ENCODE measurements at places on chromosomes 16 and 17.

- peak; percentile 4 for DNase-seq
Observed at GRCh38 chr17:2695961-2696760, 15.4 kb downstream of the CLUH start.

- DNase-seq = peak; percentile 64
Observed at GRCh38 chr17:80832266-80832676, 159.4 kb upstream of the CHMP6 start.

DNA sequence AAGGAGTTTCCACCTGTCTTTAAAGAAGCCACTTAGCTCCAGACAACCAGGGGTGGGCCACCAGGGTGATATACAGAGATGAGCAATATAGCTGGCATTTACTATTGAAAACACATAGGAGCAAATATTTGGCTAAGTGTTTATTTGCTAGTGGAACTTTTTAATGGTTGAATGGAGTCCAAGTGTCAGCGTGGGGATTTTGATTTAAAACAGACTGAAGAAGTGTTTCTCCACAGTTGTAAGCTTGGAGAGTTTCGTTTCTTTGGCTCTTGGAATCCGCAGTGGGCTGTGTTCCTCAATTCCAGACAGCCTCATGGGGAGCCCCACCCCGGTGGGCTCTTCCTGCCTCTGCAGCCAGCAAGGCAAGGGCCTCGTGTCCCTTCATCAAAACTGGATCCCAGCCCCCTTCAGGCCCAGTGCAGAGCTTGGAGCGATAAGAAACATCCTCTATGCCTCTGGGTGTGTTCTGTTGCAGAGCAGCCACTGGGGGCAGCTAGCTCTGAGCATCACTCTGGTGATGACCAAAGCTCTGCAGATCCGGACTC is 36.1 kb downstream of the NOG start:
- no peak for DNase-seq

- DNase-seq = no peak
Observed at GRCh38 chr16:18832006-18832405, 30.7 kb upstream of the ARL6IP1 start.

DNA sequence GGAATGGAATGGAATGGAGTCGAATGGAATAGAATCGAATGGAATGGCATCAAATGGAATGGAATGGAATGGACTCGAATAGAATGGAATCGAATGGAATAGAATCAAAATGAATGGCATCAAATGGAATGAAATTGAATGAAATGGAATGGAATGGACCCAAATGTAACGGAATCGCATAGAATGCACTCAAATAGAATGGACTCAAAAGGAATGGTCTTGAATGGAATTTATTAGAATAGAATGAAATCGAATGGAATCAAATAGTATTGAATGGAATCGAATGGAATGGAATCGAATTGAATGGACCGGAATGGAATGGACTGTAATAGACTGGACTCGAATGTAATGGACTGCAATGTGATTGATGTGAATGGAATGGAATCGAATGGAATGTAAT is 501.4 kb upstream of the WSB1 start:
- DNase-seq = no peak

DNA sequence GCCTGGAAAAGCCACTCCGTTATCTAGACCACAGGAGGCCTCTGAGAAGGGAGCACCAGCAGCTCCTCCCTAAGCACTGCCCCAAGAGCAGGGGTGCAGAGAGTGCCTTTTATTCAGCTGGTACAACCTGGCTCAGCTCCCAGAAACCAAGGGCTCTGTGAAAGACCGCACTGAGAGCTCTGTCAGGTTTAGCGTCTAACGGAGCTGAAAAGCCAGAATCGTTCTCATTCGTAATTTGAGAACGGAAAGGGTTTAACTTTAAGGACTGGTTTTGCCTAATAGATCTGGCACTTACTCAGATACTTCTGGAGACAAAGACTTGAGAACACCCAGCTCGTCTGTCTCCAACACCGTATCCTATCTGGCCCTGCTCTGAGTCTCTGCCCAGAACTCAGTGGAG is 13.5 kb downstream of the MPG start:
- no peak for DNase-seq

DNA sequence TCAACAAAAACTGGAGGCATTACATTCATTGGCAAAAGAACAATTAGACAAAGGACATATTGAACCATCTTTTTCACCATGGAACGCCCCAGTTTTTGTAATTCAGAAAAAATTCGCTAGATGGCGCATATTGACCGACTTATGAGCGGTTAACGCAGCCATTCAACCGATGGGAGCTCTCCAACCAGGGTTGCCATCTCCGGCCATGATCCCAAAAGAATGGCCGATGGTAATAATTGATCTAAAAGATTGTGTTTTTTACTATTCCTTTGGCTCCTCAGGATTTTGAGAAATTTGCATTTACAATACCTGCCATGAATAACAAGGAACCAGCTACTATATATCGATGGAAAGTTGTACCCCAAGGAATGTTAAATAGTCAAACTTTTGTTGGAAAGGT is 21.4 kb downstream of the ALOX15B start:
- no peak for DNase-seq

GRCh38 chr17:33370401-33370800 is 77.3 kb upstream of the ASIC2 start:
- DNase-seq = no peak

- no peak for DNase-seq
Observed at GRCh38 chr17:1438593-1439083, 17.4 kb downstream of the CRK start.

GRCh38 chr17:64459284-64459747 is 10.4 kb downstream of the MILR1 start:
- no peak for DNase-seq

DNA sequence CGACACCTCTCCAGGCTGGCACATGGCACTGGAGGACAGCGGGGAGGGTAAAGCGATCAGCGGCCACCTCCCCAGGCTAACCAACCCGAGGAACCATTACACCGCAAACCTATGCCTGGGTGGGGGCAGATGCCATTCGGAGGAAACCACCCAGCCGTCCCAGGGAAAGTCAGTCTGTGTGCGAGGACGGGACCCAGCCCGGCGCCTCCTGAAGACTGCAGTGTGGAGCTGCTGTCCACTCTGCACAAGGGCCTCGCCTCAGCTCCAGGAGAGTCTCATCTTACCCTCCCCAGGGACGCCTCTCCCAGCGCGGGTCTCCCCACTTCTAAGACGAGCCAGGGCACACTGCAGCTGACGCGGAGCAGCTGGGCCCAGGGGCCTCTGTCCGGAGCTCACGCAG is 8.0 kb downstream of the SLC38A10 start:
- no peak for DNase-seq

DNA sequence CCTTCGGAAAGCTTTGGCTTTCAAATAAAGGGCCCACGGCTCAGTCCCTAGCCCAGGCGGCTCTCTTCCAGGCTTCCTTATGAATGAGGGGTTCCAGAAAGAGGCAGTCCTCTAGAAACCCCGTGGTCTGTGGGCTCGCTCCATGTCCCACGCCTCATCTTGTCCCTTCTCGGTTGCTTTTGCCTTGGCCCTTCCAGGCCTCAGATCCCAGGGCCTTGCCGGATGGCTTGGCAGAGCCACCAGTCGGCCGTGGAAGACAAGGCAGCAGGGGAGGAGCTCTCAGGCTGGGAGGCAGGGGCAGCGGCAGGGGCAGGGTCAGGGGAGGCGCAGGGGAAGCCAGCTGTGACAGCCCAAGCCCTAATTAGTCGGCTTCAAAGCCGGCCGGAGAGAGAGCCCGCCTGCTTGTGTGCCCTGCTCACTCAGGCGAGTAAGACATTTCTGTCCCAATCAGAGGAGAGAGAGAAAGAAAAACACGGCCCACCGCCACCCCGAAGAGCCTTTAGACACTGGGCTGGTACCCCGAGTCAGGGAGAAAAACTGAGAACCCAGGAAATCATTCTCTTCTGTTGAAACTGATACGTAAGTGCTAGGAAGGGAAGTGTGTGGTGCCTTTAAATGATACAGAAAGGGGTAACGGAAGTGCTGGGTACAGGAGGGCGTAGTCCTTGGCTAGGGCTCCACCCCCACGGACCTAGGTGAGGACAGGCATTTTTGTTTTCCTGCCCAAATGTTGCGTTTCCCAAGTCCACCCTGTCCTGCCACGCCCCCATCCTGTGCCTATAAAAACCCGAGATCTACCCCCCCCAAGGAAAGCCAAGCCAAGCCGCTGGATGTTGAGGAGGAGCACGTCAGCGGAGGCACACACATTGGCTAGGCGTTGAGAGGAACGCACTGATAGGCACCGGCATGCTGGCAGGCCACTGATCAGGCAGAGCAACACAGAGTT is 27.8 kb upstream of the MEIOC start:
- DNase-seq = no peak

DNA sequence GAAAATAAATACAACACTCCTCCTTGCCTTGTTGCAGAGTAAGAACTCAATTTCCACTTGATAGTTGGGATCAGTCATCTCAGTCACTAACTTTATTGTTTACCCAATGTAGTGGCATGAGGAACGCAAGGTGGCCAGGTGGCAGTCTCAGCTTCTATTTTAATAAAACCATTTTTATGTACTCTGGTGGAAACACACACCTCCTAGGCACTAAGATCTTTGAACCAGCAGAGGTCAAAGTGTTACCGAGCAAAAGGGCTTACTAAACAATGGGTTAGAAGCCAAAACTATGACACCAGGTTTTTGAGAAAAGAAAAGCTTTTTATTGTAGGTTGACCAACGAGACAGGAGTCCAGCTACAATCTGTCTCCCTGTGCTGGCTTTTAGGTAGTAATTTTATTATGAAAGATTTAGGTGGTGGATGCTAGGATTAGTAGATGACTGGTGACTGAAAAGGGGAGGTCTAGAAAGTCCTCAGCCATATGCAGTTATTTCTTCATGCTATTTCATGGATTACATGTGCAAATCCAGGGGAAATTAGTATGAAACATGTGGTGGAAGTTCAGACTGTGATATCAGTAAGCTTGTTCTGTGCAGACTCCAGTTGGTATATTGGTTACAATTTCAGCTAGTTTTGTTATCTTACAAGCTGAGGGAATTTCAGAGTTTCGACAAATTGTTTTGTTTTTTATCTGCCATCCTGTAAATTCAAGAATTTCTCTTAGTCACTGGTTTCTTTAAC is 122.3 kb downstream of the PCTP start:
- DNase-seq = no peak

GRCh38 chr16:71467810-71468209 is 5.8 kb upstream of the ZNF23 start:
- DNase-seq = no peak

GRCh38 chr16:73031155-73031866 is 16.6 kb downstream of the ZFHX3 start:
- DNase-seq = no peak

DNA sequence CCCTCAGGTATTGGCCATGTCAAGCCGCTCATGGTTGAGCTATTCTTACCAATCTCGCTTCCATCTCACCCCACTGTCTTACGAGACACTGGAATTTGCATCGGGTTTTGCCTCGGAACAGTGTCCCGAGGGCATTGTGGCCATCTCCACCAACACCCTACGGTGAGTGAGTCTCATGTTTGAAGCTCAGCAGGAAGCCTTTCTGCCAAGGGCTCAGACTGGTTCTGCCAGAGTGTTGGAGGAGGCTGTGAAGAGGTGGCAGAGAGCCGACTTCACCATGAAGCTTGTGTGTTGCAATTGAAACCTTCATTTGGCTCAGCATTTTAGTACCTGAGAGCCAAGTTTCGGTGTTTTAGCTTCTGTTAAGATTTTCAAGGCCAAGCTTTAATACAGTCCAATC is 38.0 kb downstream of the SF3B3 start:
- no peak for DNase-seq

DNA sequence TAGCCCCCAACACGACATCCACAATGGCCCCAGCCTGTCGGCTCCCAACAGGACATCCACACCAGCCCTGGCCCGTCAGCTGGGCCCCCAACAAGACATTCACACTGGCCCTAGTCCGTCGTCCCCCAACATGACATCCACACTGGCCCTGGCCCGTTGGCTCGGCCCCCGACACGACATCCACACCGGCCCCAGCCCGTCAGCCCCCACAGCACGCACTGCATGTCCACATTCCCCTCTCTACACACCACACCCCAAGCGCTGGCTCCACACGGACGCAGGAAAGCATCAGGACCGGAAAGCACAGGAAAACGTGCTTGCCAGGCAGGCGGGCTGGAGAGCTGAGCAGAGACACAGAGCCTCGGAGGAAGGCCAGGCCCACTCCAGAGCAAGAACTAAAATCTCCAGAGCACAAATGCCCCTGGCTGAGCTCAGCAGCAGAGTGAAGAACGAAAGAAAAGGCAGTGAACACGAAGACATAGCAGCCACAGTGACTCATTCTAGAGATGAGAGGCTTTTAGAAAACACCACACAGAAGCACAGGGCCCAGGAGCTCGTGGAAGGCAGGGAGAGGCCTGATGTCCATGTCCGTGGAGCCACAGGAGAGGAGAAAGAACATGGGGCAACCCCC is 50.6 kb downstream of the LMF1 start:
- no peak for DNase-seq

DNA sequence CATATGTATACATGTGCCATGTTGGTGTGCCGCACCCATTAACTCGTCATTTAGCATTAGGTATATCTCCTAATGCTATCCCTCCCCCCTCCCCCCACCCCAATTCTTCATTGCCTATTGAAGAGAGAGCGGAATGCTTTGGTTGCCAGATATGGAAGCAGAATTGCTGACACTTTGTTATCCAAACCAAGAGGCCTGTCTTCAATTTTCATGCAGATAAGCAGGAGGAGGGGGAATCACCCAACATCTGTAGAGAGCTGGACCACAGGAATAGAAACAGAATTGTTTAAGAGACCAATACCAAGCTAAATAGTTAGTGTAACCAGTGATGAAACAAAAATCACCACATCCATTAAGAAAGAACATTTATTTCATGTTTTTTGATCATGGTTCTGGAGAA is 7.1 kb downstream of the ASPA start:
- no peak for DNase-seq

GRCh38 chr16:85579191-85579590 is 33.9 kb upstream of the GSE1 start:
- no peak for DNase-seq

DNA sequence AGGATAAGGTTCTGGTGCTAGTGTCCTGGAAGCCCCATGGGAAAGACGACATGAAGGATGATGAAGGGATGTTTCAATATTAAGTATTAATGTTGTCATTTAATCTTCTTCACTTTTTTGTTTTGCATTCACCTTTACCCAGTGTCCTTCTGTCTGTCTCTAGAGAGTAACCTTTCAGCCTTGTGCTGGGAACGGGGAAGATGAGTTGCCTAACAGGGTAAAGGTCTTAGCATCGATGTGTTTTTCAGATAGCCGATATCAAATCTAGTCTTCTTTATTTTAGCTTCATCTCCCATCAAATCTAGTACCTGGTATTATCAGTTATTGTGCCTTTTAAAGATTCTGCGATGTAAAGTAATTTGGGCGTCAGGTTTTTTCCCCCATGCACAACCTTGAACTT is 125.4 kb downstream of the BCAS3 start:
- DNase-seq = no peak

DNA sequence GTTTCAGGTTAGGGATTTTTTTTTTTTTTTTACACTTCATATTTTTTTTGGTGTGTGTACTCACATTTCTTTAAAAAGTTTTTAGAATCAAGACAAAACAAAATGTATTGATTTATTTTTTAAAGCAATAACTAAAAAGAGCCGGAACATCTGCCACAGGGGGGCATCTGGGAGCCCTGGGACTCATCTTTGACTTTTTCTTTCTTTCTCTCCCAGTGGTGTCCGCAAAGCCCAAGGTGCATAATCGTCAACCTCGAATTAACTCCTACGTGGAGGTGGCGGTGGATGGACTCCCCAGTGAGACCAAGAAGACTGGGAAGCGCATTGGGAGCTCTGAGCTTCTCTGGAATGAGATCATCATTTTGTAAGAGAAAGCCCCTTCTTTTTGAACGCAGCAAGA is 36.3 kb downstream of the WWP2 start:
- no peak for DNase-seq

GRCh38 chr17:17523001-17523730 is 27.0 kb upstream of the RASD1 start:
- DNase-seq = no peak

Data from ascending aorta (tissue), 2 donors.